ENCODE measurements at places on chromosomes 5 and 9.

GRCh38 chr5:1028481-1029281 is 20.1 kb downstream of the NKD2 start:
- no peak for DNase-seq

GRCh38 chr5:76836585-76836984 is 13.2 kb upstream of the S100Z start:
- no peak for DNase-seq

DNA sequence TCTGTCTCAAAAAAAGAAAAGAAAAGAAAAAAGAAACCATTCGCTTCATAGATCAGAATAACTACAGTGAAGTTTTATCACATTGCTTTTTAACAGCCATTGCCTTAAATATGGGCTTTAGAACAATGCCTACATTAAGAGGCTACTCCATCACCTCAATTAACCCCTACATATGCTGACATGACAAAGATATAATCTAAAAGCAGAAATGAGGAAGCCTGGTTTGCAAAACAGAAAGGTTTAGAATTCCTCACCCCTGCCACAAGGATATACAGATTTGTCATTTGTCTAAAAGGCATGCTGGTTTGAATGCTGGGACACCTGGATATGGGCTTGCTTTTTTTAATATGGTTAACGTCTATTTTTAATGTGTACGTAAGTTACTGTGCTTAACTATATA is 1353.0 kb upstream of the C9orf72 start:
- no peak for DNase-seq

DNA sequence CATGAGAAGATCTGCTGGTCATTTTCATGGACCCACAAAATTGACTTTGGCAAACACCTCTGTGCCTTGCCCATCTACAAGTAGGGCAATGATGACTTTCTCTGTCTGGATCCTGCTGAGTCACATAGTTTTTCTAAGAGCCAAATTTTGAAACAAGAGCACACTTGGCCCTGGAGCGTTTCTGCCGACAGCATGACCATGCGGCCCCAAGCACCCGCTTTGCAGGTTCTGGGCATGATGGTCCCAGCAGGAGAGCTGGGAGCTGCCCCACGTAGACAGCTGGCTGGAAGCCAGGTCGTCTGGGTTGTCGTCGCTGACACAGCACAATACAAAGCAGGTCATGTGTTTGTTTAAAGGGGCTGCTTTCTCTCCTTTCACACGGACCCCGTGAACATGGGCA is 159.8 kb downstream of the SYK start:
- DNase-seq: no peak

GRCh38 chr9:81680006-81680405 is 9.3 kb downstream of the TLE1 start:
- no peak for DNase-seq

DNA sequence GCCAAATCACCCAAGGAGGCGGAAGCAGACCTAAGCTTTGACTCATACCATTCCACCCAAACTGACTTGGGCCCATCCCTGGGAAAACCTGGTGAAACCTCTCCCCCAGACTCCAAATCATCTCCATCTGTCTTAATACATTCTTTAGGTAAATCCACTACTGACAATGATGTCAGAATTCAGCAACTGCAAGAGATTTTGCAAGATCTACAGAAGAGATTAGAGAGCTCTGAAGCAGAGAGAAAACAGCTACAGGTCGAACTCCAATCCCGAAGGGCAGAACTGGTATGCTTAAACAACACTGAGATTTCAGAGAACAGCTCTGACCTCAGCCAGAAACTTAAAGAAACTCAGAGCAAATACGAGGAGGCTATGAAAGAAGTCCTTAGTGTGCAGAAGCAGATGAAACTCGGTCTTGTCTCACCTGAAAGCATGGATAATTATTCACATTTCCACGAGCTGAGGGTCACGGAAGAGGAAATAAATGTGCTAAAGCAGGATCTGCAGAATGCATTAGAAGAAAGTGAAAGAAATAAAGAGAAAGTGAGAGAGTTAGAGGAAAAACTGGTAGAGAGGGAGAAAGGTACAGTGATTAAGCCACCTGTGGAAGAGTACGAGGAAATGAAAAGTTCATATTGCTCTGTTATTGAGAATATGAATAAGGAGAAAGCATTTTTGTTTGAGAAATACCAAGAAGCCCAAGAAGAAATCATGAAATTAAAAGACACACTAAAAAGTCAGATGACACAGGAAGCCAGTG is 15.8 kb upstream of the TTC23L start:
- no peak for DNase-seq

DNA sequence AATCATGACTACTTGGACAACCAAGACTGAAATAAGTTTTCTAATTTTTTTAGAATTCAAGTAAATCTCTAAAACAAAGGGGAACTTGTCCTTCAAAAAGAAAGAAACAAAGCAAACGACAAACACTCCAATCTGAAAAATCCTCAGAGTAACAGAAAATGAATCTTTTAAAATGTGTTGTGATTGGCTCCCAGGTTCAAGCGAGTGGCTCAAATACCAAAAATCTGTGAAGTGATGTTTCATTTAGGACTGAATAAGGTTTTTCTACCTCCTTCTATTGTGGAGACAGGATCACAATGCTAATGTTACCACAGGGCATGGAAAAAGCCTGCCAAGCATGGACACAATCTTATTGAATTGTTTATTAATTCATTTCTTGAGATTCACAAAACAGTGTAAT is 415.7 kb downstream of the RAB3C start:
- no peak for DNase-seq

- no peak for DNase-seq
Measured at GRCh38 chr5:67045816-67046740, 150.5 kb downstream of the CD180 start.

DNA sequence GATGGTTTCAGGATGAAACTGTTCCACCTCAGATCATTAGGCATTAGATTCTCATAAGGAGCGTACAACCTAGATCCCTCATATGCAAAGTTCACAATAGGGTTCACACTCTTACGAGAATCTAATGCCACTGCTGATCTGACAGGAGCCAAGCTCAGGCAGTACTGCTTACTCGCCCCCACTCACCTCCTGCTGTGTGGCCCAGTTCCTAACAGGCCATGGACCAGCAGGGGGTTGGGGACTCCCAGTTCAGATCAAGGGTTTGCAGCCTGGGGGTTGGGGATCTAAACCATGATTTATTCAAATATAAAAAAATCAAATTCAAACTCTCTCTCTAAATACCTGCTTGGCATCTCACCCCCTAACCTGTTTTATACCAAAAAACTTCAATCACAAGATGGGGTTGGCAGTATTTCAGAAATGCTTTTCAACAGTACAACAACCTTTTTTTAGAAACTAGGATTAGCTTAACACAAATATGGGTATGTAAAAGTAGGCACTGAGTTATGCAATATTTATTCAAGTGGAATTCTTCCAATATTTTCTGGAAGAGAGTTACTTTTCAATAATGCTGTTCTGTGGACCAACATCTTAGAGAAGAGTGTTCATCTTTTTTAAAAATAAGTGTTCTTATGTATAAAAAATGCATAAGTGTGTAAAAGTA is 30.1 kb upstream of the SLC12A2 start:
- DNase-seq: no peak

DNA sequence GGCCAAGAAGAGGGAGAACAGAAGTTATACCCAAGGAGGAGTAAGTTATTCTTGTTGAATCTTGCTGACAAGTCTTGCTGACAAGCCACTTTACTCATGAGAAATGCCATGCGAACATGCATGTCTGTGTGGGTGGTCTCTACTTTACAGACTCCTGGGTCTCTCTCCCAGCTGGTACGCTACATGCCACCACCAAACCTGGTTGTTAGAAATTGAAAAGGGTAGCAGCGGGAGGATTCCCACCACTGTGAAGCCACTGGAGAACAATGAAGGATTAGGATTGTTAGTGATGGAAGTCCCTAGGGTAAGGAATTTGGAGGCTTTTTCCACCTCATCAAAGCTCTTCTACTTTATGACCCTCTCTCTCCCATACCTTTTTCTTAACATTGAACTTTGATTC is 53.6 kb upstream of the GABRB2 start:
- no peak for DNase-seq

DNA sequence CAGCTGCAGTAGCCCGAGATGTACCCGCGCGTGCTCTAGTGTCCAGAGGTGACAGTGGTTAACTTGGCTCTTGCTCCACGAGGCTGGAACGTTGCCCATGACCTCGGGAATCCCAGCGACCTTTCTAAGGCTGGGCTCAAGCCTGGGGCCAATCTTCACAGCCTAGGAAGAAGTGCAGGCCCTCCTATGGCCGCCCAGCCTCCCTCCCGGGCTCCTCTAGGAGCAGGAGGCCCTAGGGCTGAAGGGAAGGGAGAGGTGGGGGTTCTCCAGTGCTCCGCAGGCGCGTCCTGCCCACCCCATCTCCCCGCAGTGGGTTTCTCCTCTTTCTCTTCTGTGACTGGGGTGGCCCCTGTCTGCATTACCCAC is 13.3 kb downstream of the NR2F1 start:
- DNase-seq: no peak

GRCh38 chr5:122959740-122960445 is 76.6 kb downstream of the PPIC start:
- DNase-seq: no peak

- DNase-seq: no peak
Measured at GRCh38 chr5:135388860-135389435, 10.1 kb downstream of the MACROH2A1 start.

DNA sequence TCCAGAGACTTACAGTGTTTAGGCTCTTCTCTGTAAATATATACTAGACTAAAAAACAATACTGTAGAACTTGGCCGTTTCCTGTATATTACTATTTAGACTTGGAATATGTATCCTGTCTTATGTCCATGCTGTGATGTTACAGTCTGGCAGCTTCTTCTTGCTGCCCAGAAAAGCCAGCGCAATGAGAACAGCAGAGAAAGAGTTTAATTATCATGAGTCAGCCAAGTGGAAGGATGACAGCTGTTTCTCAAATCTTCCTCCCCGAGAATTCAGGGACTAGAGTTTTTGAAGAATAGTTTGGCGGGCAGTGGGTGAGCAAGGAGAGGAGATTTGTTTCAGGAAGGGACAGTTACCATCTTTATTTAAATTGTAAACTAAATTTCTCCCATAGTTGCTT is 37.5 kb downstream of the NAA35 start:
- DNase-seq: no peak

DNA sequence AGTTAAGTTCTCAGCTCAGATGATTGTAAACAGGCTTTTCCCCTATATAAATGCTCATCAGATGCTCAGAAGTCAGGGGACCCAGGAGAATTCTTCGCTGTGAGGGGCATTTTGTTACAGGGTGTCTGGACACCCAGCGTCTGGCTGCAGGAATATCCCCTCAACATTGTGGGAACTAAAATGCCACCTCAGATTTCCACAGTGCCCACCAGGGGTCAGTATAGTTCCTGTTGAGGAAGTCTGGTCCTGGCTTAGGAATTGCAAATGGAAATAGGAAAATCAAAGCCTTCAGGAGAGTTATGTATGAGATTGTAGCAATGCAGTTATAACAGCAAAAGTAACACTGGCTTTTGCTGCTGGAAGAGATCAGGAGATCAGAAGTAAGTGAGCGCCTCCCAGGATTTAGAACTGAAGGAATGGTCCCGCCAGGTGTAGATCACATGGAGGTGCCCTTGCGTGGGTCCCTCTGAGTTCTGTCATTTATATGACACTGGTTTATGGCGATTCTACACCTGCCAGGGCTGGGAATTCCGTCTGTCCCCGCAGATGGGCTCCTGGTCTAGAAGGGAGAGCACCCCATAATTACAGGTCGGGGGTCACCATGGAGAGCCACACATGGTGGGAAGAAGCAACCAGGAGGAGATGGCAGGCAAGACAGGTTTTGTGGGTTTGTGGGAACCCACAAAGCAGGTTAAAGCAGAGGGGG is 47.1 kb upstream of the CTSL start:
- DNase-seq: no peak

DNA sequence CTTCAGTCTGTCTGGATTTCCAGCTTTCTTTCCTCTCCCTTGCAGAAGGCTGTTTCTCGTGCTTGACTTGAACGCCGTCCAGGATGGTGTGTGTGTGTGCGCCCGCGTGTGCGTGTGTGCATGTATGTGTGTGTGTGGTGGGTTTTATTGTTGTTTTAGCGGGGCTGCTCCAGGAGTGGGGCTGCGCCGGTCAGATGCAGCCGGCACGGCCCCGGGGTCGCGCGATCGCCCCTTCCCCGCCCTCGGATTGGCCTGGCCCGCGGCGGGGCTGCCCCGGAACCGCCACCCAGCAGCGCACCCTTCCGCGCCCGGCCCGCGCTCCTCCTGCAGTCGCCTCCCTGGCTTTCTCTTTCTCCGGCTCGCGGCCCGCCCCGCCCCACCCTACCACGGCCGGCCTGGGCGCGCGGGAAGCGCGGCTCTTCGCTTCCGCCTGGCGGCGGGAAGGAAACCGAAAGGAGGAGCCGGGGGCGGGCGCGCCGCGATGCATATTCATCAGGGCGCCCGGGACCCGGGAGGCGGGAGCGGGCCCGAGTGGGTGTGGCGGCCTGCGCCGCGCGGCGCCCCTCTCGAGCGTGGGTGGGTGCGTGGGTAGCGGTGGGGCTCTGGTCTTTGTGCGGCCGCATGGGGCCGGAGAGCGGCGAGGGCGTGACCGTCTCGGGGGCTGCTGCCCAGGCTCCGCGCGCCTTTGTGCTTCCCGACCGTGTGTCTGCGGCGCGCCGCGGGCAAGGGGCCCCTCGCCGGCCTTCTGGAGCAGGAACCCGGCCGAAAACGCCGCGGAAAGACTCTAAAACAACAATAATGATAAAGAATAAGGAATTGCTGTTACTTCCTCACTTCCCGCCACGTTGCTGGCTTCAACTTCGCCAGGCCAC is 8.5 kb upstream of the NFIB start:
- DNase-seq: no peak

GRCh38 chr5:96459313-96460121 is 26.5 kb upstream of the PCSK1 start:
- DNase-seq: no peak

DNA sequence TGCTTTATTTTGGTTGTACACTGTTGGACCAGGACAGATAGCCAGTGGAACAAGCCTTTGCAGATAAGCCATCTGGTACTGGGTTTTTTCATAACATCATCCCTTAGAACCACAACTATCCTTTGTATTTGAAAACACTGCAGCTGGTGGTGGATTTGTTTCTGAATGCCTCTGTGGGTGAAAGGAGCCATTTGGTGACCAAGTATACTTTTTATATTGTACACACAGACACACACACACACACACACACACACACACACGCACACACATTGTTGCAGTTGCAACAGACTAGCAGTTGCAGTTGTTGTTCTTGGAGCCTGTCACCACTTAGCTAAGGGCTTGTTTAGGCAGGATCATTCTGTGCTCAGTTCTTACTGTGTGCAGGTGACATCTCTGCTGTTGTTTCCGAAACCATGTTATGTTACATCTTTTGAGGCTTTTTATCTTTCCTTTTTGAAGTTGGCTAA is 22.9 kb upstream of the CAVIN4 start:
- DNase-seq: no peak

- DNase-seq: no peak
Measured at GRCh38 chr9:6944896-6945295, 187.1 kb downstream of the KDM4C start.
